T-helper 17 cell (primary cell): ENCODE measurements at places on chromosomes 1 and 21.

DNA sequence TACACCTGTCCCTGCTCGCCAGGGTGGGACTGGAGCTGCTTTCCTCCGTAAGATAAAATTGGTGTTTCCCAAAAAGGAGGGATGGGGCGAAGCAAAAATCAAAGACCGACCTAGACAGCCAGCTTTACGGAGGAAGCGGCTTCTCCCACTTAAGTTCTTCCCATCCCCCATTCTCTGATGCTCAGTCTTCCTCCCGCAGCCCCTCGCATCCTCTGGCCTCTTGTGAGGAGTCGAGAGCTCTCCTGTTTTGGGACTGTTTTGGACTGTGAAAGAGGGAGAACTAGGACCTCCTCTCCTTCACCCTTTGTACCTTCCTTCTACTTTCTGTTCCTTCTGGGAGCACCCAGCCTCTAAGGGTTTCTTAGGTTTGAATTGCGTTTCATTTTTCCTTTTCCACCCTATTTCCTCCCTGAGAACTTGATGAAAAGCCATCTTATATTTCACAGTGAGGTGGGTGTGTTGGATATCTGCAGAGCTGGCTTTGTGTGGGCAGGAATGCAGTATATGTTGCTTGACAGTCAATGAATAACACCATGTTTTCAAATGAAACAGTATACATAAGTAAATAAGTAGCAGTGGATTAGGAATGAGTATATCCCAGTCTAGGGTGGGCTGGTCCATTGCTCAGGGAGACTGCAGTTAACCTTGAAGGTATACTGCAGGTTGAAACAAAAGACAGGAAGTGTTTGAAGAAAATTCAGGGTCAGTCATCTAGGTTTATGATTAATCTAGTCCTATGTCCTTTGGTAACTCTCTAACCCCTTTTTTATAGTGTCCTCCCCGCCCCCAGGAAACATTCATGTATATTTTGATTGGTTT is 848 bp downstream of the CTTNBP2NL start:
- DNase-seq, result no peak

DNA sequence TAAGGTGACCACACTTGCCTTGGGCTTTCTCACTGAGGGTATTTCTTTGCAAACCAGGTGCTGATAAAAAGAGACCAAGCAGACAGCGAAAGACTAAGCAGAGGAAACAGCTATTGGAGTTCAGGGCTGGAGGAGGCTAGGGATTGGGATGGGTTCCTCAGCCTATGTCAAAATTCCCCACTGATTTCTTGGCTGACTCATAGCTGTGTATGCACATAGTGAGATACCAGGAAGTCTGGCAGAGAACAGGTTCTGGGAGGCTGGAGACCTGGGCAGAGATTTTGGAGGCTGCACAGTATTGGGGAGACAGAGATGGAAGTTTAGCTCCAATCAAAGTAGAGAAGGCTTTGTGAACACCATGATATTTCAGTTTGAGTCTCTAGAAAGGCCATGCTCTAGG is 25.3 kb downstream of the YARS1 start:
- no peak for DNase-seq

- DNase-seq, result no peak
Measured at GRCh38 chr1:171636141-171636540, 14.1 kb downstream of the MYOCOS start.

DNA sequence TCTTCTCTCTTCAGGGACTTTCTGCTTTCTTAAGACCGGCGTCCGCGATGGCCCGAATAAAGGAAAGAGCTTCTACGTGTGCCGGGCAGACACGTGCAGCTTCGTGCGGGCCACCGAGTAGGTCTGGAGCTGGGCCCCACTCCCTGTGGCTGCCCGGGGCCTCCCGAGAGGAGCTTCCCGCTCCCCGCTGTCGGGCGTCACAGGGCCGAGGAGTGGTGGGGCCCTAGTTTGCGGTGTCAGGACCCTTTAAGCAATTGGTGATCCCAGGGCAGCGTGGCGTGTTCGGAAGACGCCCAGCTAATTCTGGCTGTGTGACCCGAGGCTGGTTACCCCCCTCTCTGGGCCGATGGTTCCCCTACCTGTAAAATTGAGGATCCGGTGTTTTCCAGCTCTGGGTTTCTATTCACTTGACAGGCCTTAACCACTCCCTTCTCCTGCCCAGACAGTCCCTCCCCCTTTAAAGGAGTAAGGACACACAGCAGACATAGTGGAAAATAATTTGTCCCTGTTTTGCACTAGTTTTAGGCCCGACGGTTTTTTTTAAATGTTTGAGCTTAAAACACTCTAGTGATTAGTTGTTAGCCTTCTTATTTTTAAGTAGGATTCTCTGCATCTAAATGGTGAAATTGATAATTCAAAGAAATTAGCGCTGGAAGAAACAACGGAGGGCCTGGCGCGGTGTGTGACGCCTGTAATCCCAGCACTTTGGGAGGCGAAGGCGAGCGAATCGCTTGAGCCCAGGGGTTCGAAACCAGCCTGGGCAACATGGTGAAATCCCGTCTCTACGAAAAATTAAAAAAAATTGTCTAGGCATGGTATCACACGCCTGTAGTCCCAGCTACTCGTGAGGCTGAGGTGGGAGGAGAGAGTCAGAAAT is 553 bp downstream of the TTF2 start:
- peak; percentile 16 for DNase-seq

GRCh38 chr1:9242338-9242969 is 7.9 kb downstream of the H6PD start:
- no peak for DNase-seq

GRCh38 chr1:10553118-10553517 is 78.4 kb downstream of the PEX14 start:
- no peak for DNase-seq

DNA sequence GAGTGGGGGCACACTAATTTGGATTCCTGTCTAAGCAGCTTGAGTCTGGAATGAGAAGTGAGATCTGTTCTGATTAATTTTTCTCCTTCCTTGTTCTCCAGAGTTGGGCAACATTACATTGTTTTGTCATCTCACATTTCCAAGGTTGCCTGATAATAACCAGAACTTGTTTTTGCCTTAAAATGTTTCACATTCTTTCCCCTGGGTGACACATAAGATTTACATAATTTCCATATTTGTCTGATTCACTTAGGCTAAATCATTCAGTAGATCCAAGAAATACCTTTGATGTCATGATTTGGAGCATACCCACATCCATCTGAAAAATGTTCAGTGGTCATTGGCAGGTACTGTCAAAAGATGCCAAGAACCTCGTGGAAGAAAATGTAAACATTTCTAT is 60.3 kb downstream of the XCL2 start:
- DNase-seq, result no peak

- no peak for DNase-seq
Measured at GRCh38 chr1:54874079-54874830, 12.7 kb downstream of the DHCR24 start.

DNA sequence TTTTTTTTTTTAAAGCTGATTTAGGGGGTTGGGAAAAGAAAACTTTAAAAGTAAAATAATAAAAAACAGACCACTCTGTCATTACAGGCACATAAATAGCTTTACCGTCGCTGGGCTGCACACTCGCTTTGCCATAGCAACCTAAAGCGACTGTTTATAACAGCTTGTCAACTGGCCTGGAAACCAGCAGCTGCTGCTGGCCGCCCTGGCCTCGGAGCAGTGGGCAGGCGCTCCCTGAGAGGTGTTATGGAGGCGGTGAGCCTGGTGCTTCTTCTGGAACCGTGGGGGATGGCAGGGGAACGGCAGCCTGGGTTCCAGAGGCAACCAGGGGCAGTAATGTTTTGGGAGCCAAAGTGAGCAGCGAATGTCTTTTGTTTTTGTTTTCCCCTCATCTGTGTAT is 45.7 kb downstream of the ATP2B4 start:
- DNase-seq, result no peak

- no peak for DNase-seq
Measured at GRCh38 chr1:157201767-157202166, 63.6 kb upstream of the ETV3 start.

DNA sequence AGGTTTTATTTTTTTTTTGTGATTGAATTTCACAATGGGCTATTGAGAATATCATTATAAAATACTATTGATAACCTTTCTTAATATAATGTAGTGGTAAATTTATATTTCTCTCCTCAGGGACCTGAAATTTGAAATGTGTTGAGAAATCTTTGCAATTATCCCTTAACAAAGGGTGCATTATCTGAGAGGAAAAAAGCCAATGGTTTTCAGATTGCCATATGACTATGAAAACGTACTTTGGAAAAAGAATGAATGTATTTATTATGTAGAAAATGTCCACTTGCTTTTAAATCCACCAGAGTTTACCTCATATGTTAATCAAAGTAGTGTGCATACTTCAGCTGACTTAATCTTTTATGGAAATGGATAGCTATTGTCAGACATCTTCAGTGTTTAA is 441.1 kb downstream of the AMY1C start:
- no peak for DNase-seq

- peak; percentile 8 for DNase-seq
Measured at GRCh38 chr1:78003882-78004718, 639 bp upstream of the DNAJB4 start.

DNA sequence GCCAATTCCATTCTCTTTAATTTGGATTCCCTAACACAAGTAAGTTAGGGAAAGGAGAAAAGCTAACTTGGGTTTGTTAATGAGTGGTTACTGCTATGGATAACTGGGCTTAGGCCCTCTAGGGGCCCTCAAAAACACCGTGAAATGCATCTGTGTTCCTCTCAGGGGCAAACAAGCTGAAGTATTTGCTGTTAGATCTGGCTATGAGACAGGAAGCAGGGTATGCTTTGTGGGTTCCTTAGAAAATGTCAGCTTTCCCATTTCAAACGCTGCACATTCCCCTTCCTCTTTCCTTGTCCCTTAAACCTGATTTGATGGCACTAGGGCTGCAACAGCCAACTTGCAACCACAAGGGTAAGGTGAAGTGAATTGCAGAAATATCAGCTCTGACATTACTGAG is 5.7 kb upstream of the CAP1 start:
- no peak for DNase-seq

GRCh38 chr1:18043871-18044270 is 63.7 kb upstream of the IGSF21 start:
- DNase-seq, result no peak

DNA sequence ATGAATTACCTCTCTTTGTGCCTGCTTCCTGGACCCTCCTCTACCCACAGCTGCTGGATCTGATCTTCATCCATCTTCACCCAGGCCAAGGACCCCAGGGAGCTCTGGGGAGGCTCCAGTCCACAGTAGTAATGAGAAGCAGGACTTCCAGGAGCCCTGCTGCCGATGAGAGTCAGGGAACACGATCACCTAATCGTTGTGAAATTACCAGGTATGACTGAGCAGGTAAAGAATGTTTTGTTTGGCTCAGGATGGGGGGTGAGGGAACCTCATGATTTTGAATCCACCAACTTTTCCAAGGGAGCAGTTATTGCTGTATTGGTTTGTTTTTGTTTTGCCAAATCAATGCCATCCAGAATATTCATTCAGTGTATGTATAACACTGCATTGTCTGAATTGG is 454.0 kb downstream of the PLPP3 start:
- no peak for DNase-seq

GRCh38 chr1:206442101-206442500 is 28.2 kb upstream of the IKBKE start:
- DNase-seq, result no peak

GRCh38 chr1:211469938-211470529 is 21.9 kb downstream of the RD3 start:
- peak; percentile 18 for DNase-seq

- no peak for DNase-seq
Measured at GRCh38 chr21:33286600-33287456, 20.7 kb downstream of the IL10RB start.

- DNase-seq, result no peak
Measured at GRCh38 chr21:42310411-42311001, 4.7 kb downstream of the TFF3 start.

GRCh38 chr1:116425987-116426386 is 52.9 kb downstream of the ATP1A1 start:
- no peak for DNase-seq

- no peak for DNase-seq
Measured at GRCh38 chr1:150791585-150791984, 16.5 kb downstream of the CTSK start.

DNA sequence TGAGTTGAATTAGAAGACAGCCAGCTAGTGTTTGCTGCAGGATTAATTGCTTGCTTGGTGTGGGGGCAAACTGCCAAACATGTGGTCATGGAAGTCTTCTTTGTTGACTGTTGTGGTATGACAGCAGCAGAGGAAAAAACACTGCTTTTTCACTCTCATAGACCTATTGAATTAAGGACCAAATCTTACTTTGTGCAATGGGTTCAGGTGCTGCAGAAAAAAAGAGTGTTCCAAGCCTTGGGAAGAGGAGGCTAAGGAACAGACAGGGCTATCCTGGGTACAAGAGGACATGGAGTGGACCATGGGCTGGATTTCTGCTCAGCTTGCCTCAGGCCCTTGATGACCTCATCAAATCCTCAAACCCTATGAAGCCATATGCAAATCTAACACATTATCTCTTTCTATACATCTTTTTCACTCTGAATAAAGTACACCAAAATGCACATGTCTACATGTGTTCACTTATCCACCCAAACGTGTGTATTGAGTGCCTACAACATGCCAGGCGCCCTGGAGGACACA is 61.5 kb downstream of the SIPA1L2 start:
- no peak for DNase-seq

- DNase-seq, result no peak
Measured at GRCh38 chr21:26068776-26069175, 101.8 kb downstream of the APP start.

- no peak for DNase-seq
Measured at GRCh38 chr1:38045401-38046332, 926 bp downstream of the POU3F1 start.

- DNase-seq, result no peak
Measured at GRCh38 chr1:47913225-47913823, 83.9 kb downstream of the TRABD2B start.
